ENCODE measurements at places on chromosomes 4 and X. TPM values are rescaled to one million over a fixed set of nuclear protein-coding genes. Genes with fewer than 3 reads are reported as not detected.

DNA sequence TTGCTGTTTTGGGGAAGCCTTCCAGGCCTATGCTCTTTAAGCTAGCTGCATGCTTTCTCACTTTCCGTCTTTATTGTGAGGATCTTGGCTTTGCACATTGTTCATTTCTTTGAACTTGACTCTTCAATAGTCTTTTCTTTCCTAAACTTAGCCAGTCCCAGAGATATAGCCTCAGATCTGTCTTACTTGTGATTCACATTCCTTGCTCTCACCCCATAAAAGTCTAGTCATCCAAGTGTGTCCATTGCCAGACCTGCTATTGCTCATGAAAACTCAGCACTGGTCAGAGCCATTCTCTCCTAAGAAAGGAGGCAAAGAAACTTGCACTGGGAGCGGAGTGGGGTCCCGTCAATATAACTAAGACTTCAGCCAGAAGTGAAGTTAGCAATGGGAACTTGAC, 275.0 kb upstream of the CTSO start:
- no peak for DNase-seq

DNA sequence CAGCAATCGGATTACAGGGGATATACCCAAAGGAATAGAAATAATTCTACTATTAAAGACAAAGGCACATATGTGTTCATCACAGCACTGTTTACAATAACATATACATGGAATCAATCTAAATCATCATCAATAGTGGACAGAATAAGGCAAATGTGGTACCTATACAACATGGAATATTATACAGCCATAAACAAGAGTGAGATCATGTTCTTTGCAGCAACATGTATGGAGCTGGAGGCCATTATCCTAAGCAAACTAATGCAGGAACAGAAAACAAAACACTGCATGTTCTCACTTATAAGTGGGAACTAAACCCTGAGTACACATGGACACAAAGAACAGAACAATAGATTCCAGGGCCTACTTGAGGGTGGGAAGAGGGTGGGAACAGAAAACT, 163.2 kb downstream of the CFAP299 start:
- no peak for DNase-seq

- no peak for DNase-seq
Measured at GRCh38 chr4:139809757-139810140, 144.1 kb downstream of the MGST2 start.

- no peak for DNase-seq
Measured at GRCh38 chr4:76905521-76905920, 7.6 kb upstream of the SOWAHB start.

The RAB33A gene
- not detected for total RNA-seq

Measured in Daoy (cell line).